Activated naive CD8-positive, alpha-beta T cell treated with anti-CD3 and anti-CD28 coated beads, Interleukin-2, amount 10 ng/mL, durations not matched to agents 7 days and 5 days (primary cell): ENCODE measurements at places on chromosomes 5 and 9. TPM values are rescaled to one million over a fixed set of nuclear protein-coding genes. Genes with fewer than 3 reads are reported as not detected.

DNA sequence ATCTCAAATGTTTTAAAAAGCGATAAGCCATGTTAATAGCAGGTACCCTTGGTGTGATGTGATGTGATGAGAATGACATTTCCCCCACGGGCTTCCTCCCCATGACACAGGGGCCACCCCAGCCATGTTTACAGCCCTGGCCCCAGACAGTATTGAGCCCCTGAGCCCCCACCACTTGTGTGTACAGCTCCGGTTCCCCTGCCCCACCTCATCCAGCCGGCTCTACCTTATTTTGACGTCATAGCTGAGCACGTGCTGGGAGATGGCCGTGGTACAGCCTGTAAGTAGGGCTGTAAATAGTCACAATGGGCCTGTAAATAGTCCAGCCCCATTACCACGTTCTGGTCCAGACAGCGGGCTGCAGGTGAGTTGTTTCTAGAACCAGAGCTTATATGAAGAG lies 24.9 kb upstream of the HNRNPH1 start:
- peaks cover 4% of the 10 kb centered on the region for H3K27me3 ChIP-seq
- no peak overlapping the region for H3K4me3 ChIP-seq
- DNase-seq = no peak

- H3K27me3 ChIP-seq = peaks cover 95% of the 10 kb centered on the region
- no peak overlapping the region for H3K27ac ChIP-seq
- peaks cover 4% of the 10 kb centered on the region for H3K36me3 ChIP-seq
- no peak overlapping the region for H3K4me3 ChIP-seq
These were observed 7.1 kb upstream of the NKX2-5 start for GRCh38 chr5:173242079-173242478.

GRCh38 chr5:64587370-64587769 lies 81.6 kb downstream of the RGS7BP start:
- no peak for DNase-seq
- H3K4me1 ChIP-seq = no peaks in the 10 kb centered on the region
- no peak overlapping the region for H3K27ac ChIP-seq
- no peaks in the 10 kb centered on the region for H3K36me3 ChIP-seq
- no peak overlapping the region for H3K4me3 ChIP-seq

- DNase-seq = no peak
- no peaks in the 10 kb centered on the region for H3K4me1 ChIP-seq
- H3K27me3 ChIP-seq = no peaks in the 10 kb centered on the region
- H3K4me3 ChIP-seq = no peak overlapping the region
These were observed 70.3 kb downstream of the STK32A start for GRCh38 chr5:147305147-147305546.

CTNND2 gene
- not detected for total RNA-seq
